ENCODE measurements at places on chromosomes 5 and 9.

DNA sequence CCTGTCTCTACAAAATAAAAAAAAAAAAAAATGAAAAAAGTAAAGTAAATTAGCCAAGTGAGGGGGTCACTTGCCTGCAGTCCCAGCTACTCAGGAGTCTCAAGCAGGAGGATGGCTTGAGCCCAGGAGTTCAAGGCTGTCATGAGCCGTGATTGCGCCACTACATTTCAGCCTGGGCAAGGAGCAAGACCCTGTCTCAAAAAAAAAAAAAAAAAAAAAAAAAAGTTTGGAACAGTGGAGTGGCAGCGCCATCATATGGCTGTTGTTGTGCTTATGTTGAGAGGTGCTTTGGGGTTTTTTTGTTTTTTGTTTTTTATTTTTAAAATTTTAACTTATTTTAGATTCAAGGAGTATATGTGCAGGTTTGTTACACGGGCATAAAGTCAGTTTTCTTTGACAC, 3.6 kb downstream of the BRIX1 start:
- DNase-seq = no peak

DNA sequence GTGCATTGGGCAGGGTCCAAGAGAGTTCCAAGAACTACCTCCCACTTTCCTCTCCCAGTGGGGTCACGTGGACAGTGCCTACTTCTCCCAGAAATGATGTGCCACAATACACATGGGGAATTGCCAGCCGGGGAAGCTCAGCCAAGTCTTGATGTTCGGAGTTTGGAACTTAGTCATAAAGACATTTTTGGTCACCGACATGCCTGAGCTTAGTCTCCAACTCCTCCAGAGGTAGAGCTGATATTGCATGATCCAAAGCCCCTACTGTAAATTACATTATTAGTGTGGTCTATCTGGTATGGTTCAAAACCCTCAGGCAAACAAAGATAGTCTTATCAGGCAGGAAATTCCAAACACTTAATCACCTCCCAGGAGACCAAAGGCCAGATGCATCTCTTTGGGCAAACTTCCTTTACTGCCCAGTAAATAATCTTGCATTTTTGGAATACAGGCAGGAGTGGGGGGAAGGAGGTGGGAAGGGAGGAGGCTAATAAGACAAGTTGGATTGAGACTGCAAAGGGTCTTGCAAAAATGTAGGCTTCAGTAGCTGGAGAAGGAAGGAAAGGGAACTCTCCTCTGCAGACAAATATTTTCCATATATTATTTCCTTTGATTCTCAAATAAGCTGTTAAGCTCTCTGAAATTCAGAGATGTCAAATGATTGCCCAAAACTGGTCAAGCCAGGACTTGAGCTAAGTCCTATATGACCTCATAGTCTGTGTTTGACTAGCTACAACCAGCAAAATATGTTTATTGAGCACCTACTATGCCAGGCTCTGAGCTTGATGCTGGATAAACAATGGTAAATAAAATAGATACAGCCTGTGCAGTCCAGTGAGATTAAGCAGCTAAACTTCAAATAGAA, 99.4 kb downstream of the DRD1 start:
- peak; percentile 12 for DNase-seq

- no peak for DNase-seq
Measured at GRCh38 chr5:134328619-134329018, 38.4 kb downstream of the CDKL3 start.

DNA sequence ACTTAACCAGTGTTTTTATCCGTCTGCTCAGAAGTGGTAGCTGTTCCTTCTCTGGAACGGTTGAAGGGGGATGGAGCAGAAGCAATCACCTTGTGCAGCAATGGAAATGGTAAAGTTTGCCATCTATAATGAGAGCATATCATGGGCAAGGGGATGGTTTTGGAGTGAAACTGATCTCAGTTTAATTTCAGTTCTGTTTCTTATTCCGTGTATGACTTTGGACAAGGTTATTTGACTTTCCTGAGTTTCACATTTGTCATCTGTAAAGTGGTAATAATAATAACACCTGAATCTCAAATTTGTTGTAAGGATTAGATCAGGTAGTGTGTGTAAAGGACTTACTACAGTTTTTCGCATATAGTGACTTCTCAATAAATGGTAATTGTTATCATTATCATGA, 106.1 kb downstream of the PCSK1 start:
- DNase-seq = no peak

- DNase-seq = no peak
Measured at GRCh38 chr9:111158999-111159398, 120.7 kb upstream of the LPAR1 start.

DNA sequence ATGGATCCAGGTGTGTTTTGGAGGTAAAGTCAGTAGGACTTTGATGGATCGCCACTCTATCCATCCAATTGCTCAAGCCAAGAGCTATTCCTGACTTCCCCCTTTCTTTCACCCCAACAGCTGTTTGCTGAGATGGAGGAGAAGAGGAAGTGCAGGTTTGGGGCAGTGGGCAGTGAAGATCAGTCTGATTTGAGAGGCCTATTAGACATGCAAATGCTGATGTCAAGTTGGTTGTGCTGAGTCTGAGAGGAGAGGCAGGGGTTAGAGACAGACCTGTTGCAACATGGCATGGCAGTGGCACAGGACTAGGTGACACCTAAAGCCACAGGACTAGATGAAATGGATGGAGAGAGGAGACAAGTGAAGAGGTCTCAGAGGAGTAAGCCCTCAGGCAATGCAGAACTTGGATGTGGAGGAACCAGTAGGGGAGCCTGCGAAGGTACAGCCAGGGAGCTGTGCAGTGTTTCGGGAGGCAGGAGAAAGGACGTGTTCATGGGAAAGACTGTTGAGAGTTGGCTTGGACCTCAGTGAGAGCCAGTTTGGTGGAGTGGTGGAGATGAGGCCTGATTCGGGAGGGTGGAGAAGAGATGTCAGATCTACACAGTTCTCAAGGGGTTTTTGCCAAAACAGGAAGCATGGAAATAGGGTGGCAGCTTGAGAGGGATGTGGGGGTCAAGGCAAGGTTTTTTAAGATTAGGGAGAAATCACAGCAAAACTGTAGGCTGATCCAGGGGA, 175.0 kb downstream of the MACROH2A1 start:
- DNase-seq = no peak

GRCh38 chr9:135338546-135338945, 141.0 kb upstream of the PPP1R26 start:
- DNase-seq = no peak

DNA sequence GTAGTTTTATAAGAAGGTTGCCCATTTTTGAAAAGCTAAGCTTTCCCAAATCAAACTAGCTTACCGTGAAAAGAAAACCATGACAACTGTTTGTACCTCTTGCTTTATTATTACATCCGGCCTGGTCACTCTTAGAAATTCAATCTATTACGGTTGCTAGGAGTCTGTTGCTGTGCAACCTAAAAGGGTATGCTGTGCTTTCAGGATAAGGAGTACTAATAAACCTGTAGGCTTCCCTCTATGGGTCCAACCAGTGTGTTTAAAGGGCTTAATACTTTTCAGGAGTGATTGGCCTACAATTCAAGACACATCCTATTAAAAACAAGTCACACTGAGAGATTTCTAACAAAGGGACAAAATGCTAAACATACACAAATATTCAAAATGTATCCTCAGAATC, 27.1 kb downstream of the RFX3 start:
- no peak for DNase-seq

DNA sequence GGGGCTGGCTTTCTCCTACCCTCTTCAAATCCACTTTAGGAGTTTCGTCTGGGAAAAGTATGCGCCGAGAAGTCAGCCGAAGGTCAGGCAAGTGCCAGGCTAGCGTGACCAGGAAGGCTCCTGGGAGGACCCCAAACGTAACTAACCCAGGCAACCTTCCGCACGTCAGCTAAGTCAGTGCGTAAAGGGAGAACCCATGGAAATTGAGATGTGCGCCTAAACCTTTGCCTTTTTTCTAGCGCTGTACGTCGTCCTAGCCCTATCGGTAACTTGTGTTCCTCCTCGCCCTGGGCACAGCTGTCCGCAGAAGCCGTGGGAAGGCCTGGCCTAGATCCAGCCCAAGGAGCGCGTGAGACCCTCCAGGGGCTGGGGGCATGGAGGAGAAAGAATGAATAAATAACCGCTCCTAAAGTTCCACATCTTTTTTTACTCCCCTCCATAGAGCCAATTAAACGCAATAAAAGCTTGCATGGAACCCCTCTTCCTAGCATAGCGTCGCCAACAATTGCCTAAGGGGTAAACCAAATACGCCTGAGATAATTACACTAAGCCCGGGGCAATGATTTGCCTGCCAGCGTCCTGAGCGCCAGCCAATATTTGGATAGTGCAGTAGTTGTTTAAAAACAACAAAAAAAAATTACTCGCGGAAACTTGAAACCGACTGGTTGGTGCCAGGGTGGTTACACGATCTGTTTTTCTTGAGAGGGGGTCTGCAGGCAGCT, 4.0 kb upstream of the FOXB2 start:
- DNase-seq = no peak

GRCh38 chr9:77063645-77064285, 44.3 kb downstream of the FOXB2 start:
- no peak for DNase-seq

DNA sequence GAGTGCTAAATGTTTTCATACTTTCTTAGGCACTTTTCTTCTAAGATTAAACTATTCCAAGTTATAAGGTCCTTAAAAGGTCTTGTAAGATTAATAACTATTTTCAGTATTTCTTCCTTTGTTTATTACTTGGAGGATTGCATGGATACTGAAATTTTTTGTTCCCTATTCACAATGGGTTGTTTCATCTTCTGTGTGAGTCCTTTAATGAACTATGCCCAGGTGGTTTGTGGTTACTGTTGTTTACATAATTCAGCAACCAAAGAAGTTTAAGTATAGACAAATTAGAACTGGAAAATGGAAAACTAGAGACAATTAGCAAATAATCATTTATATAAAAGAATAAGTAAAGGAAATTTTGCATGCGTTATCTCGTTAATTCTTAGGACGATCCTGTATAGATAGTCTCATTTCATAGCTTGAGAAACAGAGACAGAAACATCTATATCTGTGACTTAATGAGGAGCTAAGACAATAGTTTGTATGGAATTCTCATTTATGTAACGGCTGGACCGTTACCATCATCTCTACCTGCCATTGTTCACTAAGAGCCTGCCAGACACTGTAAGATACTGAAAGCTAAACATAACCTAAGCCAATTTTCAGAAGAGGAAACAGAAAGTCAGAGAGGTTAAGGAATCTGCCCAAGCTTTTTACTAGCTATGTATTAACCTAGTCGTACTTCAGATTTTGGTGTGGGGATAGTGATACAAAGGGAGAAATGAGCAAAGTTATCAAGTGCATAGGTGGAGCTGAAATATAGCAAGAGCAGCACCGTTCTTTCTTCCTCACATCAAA, 148.2 kb downstream of the PAM start:
- DNase-seq = no peak

DNA sequence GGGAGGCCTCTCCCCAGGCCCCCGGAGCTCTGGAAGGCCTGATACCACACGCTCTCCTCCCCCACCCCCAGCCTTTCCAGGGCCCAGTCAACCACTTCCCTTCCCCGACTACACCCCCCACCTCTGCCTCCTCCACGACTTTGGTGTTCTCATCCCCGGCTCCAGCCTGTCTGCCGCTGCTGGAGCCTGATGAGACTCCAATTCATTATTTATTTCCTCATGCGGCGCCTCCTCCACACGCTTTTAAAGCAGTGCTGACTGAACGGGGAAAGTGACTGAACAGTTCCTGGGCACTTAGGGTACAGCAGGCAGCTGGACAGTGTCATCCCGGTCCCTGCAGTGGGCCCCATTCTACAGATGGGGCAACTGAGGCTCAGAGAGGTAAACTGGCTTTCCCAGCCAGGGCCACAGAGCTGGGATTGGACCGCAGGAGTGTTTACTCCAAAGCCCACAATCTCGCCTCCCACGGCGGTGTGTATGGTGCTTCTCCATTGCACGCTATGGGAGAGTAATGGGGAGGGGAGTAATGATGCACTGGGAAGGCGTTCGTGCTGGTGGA, 15.9 kb upstream of the RPL26L1 start:
- no peak for DNase-seq

GRCh38 chr9:14327036-14327435, 13.1 kb upstream of the NFIB start:
- DNase-seq = no peak

DNA sequence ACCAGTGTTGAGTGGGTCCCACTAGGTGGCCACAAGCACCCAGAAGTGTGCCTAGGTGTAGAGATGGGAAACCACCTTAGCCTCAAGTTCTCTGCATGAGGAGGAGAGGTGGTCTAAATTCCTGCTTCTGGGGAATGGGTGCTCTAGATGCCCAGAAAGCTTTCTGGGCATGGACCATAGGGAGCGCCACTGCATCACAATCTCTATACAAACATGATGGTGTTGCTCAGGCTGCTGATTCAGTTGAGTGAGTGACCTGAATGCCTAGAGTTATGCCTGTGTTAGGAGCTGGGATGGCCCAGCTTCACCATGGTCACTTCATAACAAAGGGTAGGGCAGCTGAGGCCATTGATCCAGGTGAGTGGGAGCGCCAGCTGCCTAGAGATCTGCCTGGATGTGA, 667.9 kb upstream of the ARRDC3 start:
- DNase-seq = no peak

GRCh38 chr9:122374885-122375420, 4.1 kb downstream of the PTGS1 start:
- no peak for DNase-seq
